ENCODE measurements at places on chromosomes 3 and 15. TPM values are rescaled to one million over a fixed set of nuclear protein-coding genes. Genes with fewer than 3 reads are reported as not detected.

Gene FILIP1L
- total RNA-seq: 0.22 TPM

Gene P2RY13
- not detected for total RNA-seq

Gene SCN11A
- total RNA-seq: 0.01 TPM

Gene PHC3
- total RNA-seq: 15.6 TPM

Gene TM4SF4
- total RNA-seq: 30.7 TPM

Measured in A549 treated with AZD2906 at 1 μM for 4 hours (cell line).